H7 (cell line): ENCODE measurements at places on chromosomes 6 and 20.

DNA sequence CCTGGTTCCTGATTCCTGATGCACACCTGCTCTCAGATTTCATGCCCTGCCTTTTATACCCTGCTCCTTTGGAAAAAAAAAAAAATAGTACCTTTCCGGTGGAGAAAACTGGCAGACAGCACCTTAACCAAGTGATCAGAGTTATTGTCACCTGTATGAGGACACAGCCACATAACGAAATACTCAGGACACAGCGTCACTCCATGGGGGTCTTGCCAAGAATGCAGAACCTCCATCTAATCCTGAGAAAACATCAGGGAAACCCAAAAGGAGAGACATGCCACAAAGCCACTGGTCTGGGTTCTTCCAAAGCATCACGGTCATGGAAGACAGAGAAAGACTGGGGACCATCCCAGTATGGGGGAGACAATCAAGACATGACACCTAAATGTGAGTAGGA lies 29.1 kb downstream of the BFSP1 start:
- DNase-seq = no peak

DNA sequence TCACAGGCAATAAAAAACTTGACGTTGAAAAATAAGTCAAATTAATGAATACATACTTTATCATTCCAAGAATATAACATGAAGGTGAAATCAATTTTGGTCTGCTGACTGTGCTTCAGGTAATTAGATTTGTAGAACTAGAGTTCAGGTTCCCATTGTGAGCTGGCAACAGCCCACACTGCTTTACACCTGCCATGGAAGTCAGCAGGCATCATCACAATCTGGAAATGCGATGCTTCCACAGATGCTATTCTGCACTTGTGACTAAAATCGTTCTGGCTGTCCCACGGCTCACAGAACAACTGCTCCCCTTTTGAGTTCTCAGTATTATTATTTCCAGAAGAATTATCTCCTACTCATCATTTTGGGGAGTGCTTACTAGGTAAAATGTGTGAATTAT lies 62.6 kb upstream of the THEMIS start:
- no peak for DNase-seq

GRCh38 chr20:52768694-52769093 lies 203.5 kb upstream of the TSHZ2 start:
- no peak for DNase-seq

- no peak for DNase-seq
Measured at GRCh38 chr20:24779131-24779530, 169.9 kb upstream of the CST7 start.

DNA sequence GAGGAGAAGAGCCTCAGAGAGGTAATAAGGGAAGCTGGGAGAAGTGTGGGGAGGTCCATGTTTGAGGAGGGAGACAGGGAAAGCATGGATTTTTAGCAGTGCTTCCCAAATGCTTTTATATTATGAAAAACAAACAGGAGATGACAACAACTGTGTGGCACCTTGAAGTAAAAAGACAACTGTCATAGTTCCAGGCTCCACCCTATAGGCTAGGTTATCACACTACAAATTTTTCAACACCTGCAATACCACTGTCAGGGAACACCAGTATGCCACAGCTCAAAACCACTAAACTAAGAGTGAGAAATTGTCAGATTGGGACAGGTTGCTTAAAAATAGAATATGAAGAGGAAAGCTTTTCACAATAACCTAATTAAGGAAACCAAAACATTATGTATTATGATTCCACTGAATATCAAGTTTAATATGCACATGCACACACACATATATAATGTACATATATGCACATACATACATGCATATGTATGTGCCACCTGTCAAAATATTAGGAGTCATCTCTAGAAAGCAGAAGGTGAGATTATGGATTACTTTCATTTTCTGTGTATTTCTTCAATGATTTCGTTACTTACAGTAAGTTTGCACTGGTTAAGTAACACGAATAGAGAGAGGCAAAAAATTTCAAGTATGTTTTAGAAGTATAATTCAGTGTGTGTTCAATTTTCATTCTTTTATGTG lies 261.2 kb downstream of the PTPRK start:
- DNase-seq = no peak

- no peak for DNase-seq
Measured at GRCh38 chr6:137099689-137100403, 55.1 kb upstream of the IL20RA start.

- DNase-seq = no peak
Measured at GRCh38 chr6:106064756-106065155, 21.4 kb upstream of the PRDM1 start.

DNA sequence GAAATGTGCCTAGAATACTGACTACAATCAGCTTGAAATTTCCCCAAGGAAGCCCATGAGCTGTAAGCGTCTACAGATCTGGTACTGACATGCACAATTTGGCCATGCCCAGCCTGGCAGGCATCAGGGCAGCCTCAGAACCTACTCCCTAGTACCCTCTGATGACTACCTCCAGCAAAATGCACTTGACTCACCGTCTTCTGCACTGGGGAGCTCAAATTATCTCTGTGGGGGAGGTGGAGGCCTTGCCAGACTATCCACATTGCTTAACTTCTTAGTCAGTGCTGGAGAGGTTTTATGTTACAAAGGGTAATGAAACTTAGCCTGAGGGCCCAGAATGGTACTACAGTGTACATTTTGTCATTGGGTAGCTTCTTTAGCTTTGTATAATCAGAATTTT lies 126.0 kb upstream of the ADGRF1 start:
- DNase-seq = no peak

- DNase-seq = peak; percentile 57
Measured at GRCh38 chr20:17895641-17896171, 72.9 kb downstream of the SNX5 start.

DNA sequence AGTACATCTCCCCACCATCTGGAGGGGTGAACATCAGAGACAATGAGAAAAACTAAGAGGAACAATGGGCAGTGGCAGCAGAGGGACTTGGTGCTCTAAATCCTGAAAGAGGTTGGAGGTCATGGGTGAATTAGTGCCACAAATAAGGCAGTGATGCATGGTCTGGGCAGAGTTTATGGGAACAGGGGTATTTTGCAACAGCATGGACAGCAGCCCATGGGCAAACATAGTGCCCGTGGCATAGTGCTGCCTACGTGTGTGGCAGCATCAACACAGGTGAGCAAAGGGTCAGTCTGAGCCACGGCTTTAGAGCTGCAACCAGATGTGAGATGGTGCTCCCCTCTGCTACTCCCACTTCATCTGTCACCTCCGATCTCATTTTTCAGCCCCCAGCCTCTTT lies 459.1 kb upstream of the CITED2 start:
- DNase-seq = no peak

DNA sequence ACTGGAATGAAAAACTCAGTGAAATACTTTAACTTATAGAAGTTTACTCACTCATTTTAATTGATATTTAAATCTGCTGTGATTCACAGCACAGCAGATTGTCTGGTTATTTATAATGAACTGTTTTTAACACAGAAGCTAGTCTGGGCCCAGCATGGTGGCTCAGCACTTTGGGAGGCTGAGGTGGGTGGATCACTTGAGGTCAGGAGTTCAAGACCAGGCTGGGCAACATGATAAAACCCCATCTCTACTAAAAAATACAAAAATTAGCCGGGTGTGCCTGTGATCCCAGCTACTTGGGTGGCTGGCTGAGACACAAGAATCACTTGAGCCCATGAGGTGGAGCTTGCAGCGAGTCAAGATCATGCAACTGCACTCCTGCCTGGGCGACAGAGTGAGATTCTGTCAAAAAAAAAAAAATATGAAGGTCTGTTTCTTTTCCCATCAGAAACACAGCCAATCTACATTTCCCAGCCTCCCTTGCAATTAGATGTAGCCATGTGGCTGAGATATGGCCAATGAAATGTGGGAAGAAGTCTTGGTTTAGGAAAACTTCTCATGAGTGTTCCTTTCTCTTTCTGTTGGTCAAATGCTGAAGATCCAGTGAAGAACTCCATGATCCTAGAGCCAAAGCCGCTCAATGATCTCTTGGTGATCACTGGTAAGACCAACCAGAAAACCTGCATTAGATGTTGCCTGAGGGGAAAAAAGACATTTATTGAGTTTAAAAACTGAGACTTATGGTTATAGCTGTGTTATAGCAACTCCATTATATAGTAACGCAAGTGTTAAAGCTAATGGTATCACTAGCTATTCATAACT lies 31.3 kb upstream of the BTN3A2 start:
- DNase-seq = no peak

DNA sequence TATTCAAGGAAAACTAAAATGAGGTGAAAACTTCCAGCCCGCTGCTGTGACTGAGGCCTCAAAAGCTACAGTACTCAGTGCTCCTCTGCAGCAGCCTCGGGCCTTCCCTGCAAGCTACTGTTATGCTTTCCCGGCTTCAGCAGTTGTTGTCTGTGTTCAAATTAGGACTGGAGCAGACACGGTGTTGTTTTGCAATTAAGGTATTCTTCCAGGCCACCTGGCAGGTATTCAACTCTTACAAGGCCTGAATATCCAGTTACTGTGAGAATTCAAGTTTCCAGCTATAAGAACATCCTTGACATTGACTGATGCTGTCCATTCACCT lies 10.7 kb downstream of the TXNDC5 start:
- DNase-seq = no peak

GRCh38 chr6:119233312-119233984 lies 116.1 kb downstream of the MAN1A1 start:
- no peak for DNase-seq

GRCh38 chr20:20404633-20405032 lies 36.7 kb downstream of the INSM1 start:
- DNase-seq = no peak

DNA sequence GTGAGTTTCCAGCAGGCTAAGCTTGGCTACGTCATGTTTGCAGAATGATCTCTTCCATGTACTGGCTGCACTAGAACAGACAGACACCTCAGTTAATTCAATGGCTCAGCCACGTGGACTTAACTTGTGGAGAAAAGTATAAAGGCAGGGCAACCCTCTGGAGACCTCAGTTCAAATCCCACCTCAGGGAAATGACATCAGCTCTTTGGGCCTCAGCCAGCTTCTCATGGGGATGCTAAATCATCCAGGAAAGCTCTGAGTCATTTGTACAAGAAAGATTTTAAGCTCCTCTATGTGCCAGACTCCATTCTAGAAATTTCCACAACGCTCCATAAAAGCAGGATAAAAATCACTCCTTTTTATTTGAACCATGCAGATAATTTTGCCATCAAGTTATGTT lies 128.5 kb upstream of the SALL4 start:
- DNase-seq = no peak

DNA sequence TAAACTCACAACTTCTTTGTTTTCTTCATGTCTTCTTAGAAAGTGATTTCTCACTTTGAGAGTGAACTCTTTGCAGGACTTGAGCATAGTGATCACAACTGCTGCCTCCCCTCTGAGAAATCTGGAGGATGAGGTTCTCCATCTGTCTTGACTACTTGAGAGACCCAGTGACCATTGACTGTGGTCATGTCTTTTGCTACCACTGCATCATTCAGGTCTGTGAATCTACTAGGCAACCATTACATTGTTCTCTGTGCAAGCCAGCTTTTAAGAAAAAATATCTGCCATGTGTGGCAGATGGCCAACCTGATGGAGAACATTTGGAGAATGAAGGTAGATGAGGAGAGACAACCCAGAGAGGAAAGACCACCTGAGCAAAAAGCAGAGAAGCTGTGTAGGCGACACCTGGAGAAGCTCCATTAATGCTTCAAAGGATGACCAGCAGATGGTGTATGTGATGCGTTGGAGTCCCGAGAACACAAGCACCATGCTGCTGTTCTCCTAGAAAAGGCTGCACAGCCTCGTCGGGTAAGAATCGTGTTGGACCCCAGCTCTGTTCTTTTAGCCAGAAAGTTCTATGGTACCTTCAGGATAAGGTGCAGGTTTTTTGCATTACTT lies 25.1 kb upstream of the TRIM26 start:
- DNase-seq = peak; percentile 68

DNA sequence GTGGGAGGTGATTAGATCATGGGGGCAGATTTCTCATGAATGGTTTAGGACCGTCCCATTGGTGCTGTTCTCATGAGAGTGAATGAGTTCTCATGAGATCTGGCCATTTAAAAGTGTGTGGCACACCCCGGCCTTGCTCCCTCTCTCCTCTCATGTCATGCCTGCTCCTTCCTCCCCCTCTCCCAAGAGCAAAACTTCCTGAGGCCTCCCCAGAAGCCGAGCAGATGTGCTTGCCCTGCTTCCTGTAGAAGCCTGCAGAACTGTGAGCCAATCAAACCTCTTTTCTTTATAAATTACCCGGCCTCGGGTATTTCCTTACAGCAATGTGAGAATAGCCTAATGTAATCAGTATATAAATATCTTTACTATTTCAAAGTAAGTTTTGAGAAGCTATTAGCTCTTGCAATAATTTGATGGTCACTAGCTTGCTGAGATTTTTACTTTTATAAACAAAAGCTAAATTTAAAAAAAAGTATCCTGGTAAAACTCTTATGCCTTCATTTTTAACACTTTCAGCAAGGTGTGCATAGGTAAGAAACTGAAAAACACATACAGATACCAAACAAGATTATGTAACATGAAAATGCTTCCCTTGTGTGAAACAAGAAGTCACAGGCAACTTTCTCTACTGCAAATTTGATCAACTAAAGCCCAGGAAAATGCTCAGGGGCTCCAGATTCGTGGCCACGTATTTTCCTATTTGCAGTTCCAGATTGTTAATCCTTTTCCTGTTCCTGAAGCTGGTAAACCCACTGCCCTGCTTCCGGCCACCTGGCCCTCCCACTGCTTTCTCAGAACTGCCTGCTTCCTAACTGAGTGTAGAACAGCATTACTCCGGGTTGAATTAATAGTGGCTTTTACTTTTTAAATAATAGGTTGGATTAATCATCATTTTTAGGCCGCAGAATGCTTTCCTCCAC lies 395.1 kb upstream of the CNR1 start:
- DNase-seq = no peak

DNA sequence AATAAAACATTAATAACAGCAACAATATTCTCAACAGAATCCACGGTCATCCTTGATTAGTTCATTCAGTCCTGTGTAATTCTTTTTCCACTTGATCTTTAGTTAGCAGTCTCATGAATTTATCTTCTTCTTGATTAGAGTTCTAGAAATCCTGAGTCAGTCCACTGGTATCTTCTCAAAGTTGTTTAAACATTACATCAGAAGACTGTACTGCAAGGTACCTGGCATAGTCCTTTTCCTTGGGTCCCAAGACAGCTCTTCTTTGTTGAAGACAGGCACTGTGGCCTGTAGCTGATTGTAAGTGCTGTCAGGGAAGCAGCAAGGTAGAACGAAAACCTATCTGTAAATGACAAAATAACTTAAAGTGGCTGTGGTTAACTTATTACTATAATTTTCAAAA lies 11.8 kb downstream of the MAP3K4 start:
- no peak for DNase-seq

- no peak for DNase-seq
Measured at GRCh38 chr6:21885532-21886114, 292.1 kb downstream of the SOX4 start.

GRCh38 chr20:32141465-32141980 lies 32.0 kb downstream of the TM9SF4 start:
- DNase-seq = no peak
